NCI-H1694 (cell line): ENCODE measurements at places on chromosomes 5 and 9.
A peak's percentile ranks its signal among the peaks of the same experiment; 100 is the strongest.

DNA sequence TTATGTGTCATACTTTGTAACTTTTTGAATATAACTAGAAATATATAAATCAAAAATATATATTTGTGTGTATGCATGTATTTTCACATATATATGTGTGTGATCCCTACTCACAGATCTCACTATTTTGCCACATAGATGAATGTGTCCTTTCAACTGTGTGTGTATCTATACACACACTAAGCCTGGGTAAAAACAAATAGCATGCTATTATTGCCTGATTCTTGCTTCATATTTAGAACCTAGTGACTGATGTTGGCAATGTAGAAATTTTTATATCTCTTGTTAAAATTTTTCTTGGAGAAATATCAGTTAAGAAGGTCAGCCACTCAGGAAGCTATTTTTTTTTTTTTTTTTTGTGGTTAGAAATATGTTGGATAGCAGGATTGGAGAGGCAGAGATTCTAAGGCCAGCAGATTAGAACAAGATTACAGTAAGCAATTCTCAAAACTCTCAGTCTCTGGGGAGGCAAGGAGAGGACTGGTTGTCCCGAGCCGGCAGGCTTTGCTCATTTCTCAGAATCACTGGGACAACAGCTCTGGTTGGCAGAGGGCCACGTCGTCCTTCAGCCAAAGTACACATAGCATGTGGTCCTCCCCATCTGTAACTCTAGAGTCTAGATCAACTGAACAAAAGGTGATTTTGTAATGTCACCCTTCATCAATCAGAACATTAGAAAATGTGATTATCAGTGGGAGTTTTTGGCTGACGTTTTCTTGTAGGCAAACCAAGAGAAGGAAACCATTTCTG, 19.7 kb downstream of the C6 start:
- DNase-seq = peak; percentile 84

- DNase-seq = peak; percentile 15
Observed at GRCh38 chr5:128674837-128675446, 136.9 kb upstream of the FBN2 start.

GRCh38 chr9:131276891-131277286, 579 bp upstream of the FAM78A start:
- no peak for DNase-seq

- DNase-seq = no peak
Observed at GRCh38 chr5:117982691-117983090, 1005.7 kb downstream of the DTWD2 start.

DNA sequence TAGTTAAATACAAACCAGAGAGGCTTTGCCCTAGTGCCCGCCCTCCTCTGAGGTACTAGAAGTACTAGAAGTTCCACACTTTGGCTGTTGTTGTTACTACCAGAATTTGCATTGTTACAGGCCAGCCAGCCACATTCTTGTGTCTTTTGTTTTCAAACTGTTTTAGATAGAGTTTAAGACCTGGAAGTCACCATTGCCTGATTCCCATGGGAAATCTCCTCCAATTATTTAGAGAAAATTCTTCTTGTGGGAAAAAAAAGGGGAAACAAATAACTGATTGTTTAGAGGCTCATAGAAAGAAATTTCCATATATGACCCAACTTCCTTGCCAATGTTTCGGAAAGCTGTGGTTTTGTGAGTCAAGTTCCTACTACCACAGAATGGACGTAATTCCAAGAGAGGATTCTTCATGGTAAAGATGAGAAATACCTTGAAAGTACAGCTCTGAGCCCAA, 252.2 kb downstream of the GOLPH3 start:
- DNase-seq = no peak

DNA sequence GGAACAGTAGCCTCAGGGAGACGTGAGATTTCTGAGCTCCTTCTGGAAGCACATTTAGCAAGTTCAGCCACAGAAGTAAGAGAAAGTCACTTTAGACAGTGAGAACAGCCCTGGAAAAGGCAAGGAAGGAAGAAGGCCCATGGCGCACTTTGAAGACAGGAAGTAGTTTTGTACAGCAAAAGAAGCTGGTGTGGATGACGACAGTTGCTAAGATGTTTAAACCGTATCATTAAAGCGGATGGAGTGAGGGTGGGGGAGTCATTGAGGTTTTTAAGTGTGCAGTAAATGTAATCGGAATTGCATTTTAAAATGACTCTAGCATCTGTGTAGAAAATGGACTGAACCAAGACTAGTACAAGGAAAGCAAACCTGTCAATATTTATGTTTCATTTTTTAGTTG, 15.3 kb upstream of the TRPM3 start:
- no peak for DNase-seq

DNA sequence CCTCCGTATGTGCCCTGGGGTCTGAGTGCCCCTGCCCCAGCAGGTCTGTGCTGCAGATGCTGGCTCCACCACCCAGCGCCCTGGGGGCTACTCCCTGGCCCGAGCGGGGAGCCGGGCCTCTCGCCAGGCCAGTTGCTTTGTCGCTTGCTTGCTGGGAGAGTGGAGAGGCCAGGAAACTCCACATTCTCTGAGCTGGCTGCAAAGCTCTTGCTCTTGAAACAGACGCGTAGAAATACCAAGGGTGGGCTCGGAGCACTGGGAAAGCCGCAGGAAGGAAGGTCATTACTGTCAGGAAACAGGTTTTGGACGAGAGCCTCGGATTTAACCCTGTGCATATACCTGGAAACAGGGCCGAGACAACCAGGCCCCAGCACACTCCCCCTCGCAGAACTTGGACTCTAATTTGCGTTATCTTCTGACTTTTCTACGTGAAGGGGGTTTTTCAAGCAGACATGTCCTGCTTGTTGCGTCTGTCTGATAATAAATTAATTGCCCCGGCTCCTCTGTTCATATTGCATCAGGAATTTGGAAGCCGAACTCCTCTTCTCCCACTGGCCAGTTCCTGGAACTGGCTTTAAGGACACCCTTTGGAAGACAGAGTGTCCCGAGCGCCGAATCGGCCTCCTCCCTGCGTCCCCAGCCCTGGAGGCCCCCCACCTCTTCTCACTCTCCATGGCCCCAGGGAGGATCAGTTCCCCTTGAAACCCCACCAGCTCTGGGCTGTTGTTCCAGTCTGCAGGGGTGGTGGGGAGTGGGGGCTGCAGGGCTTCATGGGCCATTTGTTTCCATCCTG, 11.2 kb downstream of the ADAMTSL2 start:
- DNase-seq = no peak

DNA sequence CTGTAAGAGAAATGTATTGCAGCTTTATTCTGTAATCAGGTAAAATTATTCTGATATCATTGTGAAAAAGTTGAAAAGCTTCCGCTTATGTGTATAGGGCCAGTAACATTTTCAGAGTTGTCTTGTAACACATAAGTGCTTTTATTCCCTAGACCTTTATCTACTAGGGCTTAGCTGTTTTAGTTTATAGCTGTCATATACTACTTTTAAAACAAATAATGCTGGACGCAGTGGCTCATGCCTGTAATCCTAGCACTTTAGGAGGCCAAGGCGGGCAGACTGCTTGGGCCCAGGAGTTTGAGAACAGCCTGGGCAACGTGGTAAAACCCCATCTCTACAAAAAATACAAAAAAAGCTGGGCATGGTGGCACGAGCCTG, 33.1 kb downstream of the SLC25A51 start:
- no peak for DNase-seq

DNA sequence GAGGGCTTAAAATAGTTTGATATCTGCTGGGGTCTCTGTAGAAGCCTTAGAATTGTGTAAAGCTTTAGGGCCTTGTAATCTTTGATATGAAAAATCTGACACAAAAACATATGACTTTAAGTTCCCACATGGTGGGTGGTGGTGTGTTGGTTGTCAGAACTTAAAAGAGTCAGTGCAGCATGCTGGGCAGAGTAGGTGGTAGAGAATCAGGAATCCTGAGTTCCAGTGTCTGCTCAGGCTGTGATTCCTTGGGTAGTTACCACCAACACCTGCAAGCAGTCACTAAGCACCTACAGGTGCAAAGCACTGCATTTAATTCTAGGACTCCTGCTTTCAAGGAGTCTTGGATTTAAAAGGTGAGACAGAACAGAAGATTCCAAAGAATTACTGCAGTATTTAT, 144.6 kb downstream of the ACER2 start:
- DNase-seq = no peak

DNA sequence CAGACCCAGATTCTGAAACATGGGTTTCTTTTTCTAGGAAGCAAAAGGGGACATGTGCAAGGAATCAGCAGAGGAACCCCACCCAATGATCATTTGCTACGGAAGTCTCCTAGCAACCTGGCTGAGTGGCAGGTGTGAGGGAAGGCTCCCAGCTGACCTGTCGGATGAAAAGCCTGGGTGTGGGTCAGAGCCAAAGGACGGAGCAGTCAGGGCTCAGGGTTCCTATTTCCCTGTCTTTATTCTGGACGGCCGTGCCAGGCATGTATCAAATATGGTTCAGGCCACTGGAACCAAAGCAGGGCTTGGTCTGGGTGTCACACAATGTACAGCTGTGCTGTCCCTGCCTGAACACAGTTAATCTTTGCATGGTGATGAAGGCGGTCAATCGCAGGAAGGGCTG, 20.1 kb downstream of the STK10 start:
- DNase-seq = no peak

DNA sequence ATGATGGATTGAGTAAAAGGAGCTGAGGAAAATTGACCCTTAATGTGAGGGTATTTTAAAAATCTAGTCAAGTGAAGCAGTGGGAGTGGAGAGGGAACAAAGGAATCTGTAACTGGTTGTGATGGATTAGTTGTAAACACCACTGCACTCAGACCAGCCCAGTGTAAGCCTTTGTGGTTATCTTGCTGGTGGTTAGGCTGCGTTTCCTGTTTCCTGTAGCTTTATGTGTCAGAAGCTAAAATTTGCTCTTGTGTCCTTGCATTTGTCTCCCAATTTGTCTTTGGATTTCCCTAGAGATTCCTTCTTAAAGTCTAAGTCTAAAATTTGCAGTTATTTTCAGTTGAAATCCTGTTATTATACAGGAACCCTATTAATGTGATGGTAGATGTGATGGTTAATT, 6.3 kb downstream of the IFNA21 start:
- DNase-seq = no peak

GRCh38 chr9:128920381-128921058, at the start of gene PHYHD1:
Gene PHYHD1 (plus strand): TSS chr9:128920982. CDS start chr9:128922324, 1,342 bp downstream.
- peak; percentile 86 for DNase-seq

DNA sequence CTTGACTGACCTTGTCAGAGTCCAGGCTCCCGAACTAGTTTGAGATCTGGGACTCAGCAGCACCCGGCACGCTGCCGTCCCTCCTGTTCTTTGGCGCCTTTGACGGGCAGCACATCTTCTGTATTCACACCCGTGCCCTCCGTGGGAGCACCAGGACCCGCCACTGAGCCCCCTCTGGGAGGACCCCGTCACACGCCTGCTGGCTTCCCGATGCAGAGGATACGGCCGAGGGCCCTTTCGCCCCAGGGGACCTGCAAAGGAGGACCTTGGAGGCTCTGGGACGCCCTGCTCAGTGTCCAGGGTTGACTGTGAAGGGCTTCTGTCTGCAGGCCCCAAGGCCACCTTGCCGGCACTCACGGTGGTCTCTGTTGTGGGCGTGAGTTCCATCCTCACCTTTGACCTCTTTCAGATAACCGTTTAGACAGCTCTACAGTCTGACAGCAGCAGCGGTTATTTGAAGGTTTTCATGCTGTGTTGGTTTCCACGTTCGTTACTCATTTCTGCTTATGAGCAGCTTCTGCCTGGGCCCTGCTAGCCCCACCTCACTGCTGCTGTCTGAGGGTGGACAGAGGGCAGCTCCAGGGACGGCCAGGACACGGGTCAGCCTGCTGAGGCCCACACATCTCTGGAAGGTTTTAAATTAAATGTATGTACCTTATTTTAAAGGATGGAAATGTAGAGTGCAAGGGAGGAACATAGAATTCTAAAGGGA, 12.6 kb upstream of the EXOC3 start:
- DNase-seq = no peak

DNA sequence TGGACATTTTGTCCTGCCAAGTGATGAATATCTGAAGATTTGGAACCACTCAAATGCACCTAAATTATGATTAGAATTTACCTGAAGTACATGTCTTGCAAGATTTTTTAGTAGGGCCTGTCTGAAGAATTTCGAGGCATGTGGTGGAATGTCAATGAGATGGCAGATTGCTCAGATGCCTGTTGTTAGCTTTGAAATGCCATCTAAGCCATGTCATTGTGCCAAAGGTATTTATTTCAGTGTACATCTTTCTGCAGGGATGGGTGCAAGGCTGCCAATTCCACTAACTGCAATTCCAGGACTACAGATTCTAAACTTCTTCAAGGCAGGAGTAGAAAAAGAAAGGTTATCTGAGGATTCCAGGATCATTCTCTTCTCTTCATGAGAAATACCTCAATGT, 9.1 kb upstream of the GNAQ start:
- no peak for DNase-seq

DNA sequence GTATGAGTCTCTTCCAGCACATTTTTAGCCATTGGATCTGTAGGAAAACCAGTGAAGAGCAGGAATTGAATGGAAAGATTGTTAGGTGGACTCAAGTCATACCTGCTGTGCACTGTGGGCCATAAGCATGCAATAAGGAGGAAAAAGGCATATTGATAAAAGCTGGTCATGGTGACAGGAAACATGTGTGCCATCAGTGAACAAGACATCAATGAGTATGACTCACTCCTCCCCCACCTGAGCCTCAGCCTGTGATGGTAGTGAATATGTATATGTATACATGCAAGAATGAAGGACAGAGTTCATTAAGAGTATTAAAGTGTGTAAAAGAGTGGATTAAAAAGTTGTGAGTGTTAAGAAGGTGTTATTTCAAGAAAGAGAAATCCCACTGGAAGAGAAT, 164.5 kb downstream of the TMEM38B start:
- DNase-seq = no peak

DNA sequence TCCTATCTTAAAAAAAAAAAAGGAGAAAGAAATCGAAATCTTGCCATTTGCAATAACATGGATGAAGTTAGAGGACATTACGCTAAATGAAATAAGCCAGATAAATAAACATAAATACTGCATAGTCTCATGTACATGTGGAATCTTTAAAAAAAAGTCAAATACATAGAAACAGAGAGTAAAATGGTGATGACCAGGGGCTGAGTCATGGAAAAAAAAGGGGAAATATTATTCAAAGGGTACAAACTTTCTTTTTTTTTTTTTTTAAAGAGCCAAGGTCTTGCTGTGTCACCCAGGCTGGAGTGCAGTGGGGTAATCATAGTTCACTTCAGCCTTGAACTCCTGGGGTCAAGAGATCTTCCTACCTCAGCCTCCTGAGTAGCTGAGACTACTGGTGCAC, 310.1 kb downstream of the ZNF608 start:
- no peak for DNase-seq

DNA sequence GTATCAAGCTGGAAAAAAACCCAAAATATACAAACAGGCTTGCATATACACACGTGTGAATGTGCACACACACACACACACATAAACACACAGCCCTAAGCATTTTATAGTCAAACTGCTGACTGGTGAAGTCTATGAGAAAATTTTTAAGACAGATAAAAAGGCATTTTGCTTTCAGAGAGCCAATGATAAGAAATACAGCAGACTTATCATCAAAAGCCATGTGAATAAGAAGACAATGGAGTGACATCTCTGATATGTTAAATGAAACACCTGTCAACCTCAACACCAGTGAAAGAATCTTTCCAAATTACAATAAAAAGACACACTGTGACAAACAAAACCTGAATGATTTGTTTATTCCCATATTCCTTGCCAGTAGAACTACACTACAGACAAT, 233.3 kb downstream of the CDH9 start:
- no peak for DNase-seq
